ENCODE measurements at places on chromosomes 2 and 18.

DNA sequence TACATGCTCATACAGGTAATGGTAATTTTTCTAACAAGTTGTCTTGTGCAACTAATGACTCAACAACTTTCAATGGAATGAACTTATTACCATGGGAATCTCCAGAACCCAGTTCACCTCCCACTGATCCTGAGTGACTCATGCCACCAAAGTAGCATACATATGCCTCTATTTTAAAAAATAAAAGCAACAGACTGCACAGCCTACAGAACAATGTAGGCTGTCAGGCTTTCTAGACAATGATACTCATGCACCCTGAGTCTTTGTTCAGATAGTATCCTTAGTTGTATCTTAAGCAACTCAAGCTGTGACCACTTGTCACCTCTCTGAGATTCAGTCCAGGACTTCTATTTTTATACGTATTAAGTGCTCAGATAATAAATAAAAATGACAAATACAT is 531.0 kb upstream of the SETBP1 start:
- no peak for DNase-seq

DNA sequence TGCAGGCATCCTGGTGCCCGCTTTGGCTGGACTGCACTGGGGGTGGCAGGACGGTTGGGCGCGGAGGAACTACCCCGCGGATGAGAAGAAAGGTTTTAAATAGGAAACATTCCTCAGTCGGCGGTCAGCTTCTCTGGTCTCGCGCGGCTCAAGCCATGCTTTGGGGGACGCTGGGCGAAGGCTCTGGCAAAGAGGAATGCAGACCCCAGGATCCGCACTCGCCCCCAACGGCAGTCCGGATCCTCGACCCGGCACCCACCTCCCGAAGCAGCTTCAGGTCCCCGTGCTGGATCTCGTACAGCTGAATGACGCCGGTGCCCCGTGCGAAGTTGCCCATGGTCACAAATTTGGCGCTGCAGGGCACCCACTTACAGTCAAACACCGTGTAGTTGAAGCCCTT is 686 bp upstream of the PNO1 start:
- peak; percentile 35 for DNase-seq

DNA sequence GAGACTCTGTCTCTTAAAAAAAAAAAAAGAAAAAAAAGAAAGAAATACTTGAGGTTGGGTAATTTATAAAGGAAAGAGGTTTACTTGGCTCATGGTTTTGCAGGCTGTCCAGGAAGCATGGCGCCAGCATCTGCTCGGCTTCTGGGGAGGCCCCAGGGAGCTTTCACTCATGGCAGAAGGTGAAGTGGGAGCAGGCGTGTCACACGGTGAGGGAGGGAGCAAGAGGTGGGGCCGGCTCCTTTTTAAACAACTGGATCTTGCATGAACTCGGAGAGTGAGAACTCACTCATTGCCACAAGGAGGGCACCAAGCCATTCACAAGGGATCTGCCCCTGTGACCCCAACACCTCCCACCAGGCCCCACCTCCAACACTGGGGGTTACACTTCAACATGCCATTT is 30.6 kb downstream of the CYP26B1 start:
- DNase-seq = no peak

DNA sequence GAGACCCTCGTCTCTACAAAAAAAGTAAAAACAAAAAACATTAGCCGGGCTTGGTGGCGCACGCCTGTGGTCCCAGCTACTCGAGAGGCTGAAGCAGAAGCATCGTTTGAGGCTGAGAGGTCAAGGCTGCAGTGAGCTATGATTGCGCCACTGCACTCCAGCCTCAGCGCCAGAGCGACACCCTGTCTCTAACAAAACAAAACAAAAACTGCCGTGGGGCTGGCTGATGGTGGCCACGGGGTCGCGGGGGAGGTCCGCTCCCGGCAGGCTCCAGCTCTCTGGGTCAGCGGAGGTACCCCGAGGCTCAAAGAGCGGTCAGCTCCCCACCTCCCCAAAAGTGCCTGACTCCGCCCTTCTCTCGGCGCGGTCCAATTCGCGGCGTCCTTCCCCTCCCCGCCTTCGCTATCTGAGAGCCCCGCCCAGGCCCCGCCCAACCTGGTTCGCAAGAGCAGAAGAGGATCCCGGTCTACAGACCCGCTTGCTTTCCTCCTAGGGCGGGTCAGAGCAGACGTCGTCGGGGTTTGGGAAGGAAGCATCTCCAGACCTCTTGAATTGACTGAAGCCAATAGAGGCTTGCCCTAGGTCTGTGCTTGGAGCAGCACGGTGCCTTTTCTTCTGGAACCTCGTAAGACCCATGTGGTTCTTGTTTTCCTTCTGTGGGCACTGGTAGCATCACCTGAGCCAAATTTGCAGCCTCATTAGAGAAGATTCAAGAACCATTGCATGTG is 7.8 kb downstream of the RAX start:
- no peak for DNase-seq

DNA sequence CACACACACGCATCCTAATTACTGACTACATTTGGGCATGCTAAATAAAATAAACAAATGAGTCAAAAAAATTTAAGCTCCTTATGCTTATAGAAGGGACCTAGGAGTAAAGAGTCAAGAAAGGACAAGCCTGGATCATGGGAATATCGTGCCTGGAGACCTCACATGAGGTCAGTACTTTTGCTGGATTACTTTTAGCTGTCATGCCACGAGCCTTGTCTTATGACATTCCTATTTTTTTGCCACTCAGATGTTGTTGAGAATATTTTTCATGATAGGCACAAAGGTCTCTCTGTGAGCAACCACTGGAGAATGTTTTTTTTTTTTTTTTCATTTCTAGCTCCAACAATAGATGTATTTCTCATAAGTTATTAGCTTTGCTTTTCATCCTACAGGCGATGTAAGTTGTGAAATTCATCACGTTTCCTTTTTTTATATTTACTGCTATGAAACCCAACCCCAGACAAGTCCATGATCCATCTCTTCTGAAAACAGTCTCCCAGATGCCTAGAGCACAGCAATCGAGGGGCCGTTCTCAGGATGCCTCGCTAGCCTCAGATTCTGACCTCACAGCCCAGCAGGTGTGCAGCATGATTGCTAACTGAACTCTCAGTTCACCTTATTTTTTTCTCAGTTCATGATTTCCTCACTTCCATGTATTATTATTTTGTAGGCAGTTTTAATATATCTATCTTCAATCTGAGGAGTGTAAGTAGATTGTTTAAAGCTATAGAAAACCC is 464.5 kb downstream of the IRS1 start:
- DNase-seq = no peak

GRCh38 chr2:105954891-105955290 is 210.2 kb downstream of the NCK2 start:
- no peak for DNase-seq

- no peak for DNase-seq
Observed at GRCh38 chr2:27182346-27182745, 29.5 kb upstream of the ATRAID start.

DNA sequence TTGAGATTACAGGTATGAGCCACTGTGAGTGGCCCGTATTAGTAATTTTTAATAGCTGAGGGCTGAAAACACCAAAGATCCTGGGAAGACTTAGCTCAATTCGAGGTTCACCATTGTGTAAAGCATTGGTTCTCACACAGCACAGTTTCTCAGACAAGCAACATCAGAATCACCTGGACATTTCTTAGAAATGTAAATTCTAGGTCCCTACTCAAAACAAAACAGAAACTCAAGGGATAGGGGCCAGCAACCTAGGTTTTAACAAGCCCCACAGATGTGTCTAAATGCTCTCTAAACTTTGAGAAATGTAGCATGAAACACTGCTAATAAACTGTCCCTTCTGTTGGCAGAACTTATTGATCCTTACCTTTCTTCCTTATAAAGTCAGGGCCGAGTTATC is 681.2 kb downstream of the RNF144A start:
- DNase-seq = no peak

DNA sequence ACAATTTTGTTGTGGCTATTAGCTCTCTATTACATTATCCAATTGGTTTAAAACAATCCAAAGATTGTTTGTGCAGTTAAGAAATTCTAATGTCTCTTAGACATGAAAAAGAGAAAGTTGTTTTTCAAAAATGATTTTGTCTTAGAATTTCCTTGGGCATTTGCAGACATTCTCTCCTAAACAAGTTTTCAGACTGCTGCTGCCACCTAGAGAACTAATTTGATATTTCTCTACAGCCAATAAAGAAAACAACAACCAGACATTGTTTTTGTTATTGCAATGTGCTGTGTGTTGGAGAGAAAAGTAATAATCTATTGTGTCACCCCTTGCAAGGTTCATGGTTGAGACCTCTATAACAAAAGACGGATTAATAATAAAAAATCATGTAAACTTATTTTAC is 119.0 kb upstream of the SYT4 start:
- DNase-seq = no peak

GRCh38 chr18:10519999-10520935 is 5.6 kb upstream of the NAPG start:
- peak; percentile 78 for DNase-seq

DNA sequence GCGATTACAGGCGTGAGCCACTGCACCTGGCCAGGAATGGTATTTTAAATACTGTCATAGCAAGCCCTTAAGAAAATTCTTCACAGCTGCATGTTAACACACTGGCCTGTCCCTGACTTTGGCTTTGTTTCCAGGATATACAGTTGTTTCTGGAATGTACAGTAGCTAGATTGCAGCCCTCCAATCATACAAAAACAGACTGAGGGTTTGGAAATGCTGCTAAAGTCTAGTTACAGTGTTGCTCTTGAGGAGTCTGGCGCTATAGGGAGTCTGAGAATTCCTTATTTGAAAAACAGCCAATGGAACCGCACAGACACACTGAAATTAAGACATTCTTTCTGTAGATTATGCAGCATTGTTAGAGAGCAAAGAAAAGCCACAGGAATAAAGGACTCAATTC is 37.7 kb downstream of the STON1 start:
- no peak for DNase-seq

GRCh38 chr2:44171018-44171417 is 2.3 kb downstream of the PPM1B start:
- no peak for DNase-seq

DNA sequence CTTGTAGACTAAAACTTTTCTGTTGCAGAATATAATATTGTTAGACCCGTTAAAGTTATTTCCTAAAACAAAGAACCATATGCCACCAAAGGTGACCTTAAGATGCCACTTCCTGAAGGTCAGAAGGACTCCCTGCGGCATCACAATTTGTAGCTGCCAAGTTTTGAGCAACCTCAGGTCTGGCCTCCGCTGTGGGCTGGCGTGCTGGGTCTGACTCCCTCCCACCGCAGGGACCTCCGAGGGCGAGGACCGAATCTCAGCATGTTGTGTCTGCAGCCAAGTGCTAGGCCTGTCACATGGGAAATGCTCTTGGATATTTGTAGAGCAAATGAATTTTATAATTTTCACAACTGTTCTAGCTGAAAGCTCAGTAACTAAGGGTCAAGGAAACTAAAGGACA is 285.9 kb downstream of the NDUFA10 start:
- no peak for DNase-seq

GRCh38 chr2:122077771-122078170 is 322.3 kb downstream of the TSN start:
- DNase-seq = no peak

- no peak for DNase-seq
Observed at GRCh38 chr18:36464126-36464651, 166.7 kb downstream of the FHOD3 start.

- DNase-seq = no peak
Observed at GRCh38 chr18:6653880-6654279, 75.6 kb upstream of the ARHGAP28 start.

- DNase-seq = no peak
Observed at GRCh38 chr18:69689121-69689759, 258.4 kb downstream of the CD226 start.

GRCh38 chr2:11540148-11540995 is 6.5 kb downstream of the GREB1 start:
- DNase-seq = no peak

- no peak for DNase-seq
Observed at GRCh38 chr2:235046589-235046988, 94.8 kb downstream of the SH3BP4 start.

GRCh38 chr2:230269715-230270114 is 44.2 kb downstream of the SP140 start:
- no peak for DNase-seq

DNA sequence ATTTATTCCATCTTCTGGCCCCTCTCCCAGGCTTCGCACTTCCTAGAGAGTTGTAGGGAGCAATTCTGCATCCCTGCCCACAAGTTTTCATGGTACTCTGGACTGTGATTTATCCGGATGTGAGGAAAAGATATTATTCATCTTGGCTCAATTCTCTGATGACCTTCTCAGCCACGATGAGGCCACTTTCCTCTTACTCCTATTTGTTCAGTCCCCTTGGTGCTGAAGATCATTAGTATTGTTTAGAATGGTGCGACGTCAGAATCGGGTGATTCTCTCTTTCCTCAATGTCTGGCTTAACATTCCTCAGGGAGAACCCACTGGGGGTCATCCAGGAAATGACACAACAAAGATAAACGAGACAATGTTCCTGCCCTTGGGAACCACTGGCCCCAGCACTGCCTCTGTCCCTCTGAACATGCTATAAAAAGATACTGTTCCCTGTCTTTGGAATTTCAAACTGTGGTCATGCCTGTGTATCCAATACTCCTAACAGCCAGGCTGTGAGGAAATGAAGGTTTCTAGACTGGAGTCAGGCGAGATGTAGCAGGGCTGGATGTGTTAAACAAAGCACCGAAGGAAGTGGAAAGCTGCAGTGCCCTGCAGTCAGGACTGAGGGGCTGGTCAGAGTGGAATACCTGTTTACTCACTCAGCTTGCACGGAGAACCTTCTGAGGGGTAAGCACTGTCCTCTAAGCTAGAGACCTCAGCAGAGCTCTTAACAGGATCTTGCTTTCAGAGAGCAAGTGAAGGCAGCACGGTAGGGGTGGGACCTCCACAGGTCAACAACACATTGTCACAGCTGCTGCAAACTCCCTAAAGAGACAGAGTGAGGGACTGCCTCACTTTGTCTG is 12.9 kb upstream of the GLI2 start:
- no peak for DNase-seq

DNA sequence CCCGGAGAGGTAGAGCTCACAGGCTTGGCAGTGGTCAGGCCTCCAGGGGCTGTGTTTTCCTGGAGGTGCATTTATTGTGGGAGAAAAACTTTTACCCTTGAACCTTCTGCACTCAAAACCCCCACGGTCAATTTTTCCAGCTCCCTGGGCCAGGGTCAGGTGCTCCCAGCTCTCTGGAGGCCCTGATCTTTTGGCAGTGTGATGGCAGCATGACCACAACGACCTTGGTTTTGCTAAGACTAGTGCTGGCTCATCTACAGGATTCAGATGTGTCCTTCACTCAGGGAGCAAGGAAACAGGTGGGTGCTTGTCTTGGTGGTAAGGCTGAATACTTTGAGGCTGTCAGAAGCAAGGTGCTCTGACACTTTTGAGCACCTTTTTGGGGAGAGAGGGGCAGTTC is 92.3 kb downstream of the CCDC93 start:
- DNase-seq = no peak
